NCI-H1436 (cell line): ENCODE measurements at places on chromosomes 4 and X.

DNA sequence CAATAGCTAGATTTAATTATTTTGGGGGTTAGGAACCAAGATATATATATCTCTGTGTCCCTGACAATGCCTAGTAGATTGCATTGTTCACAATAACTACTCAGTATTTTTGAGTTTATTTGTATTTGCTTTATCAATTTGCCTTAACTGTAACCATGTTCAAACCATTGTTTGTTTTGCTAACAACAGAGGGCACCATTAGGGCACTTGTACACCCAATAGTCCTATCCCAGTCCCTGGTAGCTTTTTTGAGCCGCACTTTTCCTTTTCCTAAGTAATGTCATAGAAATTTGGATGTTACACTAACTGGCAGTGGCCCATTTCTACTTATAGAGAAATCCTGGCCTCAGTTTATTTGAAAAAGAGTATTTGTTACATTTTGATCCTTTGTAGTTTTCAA lies 575 bp upstream of the KLHL5 start:
- DNase-seq, result no peak

DNA sequence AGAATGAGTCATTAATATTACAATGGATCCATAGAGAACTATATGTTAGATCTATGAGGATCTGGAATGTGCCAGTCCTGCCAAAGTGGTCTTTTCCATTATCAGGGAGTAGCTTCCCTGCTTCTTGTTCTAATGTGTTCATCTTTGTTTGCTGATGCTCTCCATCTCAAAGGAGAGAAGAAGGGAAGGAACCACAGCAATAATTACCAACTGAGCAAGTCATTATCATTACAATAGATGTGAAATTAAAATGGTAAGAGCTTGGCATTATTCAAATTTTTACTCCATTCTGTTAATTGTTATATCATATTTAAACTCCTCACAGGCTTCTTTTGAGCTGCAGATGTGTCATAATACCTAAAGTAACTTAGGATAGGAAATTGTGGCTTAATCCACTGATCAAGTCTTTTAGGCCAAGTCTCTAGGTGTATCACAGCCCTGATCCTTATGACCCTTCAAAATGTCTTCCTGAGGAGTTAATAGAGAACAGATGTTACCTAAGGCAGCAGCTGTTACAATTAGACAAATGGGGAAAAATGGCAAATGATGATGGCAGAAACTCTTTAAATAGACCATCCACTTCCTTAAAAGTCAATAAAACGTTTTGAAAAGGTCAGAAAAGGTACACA lies 1492.7 kb upstream of the IGFBP7 start:
- DNase-seq, result no peak

DNA sequence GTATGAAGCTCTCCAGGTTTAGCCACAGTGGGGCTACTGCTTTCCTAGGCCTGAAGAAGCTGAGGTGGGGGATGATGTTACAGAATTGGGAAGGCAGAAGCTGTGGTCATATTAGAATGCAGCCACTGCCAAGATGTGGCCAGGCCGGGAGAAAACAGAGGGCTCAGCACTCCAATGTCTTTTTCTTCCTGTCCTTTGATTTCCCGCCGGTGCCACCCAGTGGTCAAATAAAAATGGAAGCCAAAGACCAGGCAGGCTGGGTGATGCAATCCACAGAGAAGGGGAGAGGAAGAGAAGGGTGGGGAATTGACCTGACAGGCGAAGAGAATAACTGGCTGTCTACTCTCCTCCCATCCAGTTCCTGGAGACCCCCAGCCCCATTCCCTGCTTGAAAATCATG lies 94.9 kb upstream of the SHISA3 start:
- no peak for DNase-seq

DNA sequence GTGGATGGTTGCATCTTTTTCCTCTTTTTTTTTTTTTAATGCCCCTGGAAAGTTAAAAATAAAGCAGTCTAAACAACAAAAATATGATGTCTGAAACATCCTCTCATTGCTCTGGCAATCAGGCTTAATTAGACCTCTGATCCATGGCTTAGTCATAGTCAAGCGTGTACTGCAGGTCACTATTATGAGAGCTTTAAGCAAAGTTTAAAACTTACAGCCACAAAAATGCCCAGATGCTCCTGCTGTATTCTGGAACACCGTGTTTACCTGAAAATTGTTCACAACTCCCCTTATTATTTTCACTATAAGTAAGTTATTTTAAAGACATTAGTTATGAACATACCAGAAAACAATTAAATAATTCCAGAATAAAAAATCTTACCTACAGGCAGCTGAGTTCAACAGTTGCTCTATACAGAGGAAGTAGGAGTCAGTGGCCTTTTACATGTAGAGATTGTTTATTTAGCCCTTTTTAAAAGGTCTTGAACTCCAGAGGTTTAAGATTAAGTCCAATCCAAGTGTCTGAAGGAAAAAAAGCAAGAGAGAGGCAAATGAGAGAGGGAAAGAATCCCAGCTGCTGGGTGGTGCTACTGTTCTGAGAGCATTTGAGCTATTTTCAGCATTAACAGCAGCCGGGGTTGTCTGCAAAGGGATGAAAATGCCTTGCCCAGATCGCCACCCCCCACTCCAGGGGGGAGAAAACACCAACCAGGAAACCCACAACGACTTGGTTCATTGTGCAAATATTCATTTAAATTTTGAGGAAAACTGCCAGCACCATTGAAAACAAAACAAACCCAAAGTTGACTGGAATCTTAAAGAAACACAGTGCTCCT lies 36.9 kb downstream of the SORBS2 start:
- no peak for DNase-seq

- no peak for DNase-seq
Measured at GRCh38 chrX:66035667-66036066, 4.2 kb downstream of the VSIG4 start.

DNA sequence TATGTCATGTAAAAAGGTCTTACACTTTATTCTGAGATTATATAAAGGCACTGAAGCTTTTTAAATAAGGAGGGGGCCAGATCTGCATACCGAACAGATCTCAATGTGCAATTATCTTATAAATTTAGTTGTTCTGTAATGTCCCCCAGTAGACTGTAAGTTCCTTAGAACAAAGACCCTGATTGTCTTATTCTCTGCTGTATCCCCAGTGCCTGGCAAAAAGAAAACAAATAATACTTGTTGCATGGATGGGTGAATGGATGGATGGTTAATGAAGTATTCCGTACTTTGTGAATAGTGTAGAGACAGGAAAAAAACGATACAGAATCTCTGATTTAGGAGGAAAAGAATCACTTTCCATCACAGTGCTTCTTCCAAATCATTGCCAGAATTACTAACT lies 141.5 kb downstream of the CHM start:
- DNase-seq, result no peak

- no peak for DNase-seq
Measured at GRCh38 chr4:40059362-40059761, 2.7 kb downstream of the N4BP2 start.

- DNase-seq, result no peak
Measured at GRCh38 chr4:96955226-96955625, 1115.3 kb downstream of the PDHA2 start.

DNA sequence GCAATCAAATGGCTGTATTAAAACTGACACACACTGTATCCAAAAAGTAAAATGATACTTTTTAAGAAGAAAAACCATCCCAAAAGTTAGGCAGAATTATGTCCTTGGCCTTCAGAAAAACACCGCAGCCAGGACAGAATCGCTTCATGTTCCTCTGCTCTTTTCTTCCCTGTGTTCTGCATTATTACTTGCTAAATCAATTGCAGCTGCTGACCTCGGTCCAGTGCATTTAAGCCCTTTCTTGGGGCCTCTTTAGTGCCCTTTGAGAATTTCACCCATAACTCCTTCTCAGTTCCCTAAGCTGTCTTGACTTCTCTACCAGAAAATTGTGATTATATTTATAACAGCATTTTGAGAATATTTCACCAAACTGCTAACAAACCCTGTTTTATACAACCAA lies 696.9 kb downstream of the PCDH7 start:
- DNase-seq, result no peak

GRCh38 chrX:100083211-100083610 lies 326.9 kb downstream of the PCDH19 start:
- no peak for DNase-seq

GRCh38 chr4:82905205-82905604 lies 4.7 kb downstream of the THAP9 start:
- DNase-seq, result no peak

- no peak for DNase-seq
Measured at GRCh38 chr4:33054161-33054560, 2334.0 kb downstream of the PCDH7 start.

GRCh38 chr4:181676546-181676945 lies 566.7 kb upstream of the TENM3 start:
- DNase-seq, result no peak

GRCh38 chrX:132488180-132488705 lies 595 bp downstream of the MBNL3 start:
- no peak for DNase-seq

- DNase-seq, result no peak
Measured at GRCh38 chr4:157591245-157591644, 370.7 kb downstream of the GRIA2 start.

- no peak for DNase-seq
Measured at GRCh38 chr4:8157944-8158709, 486 bp downstream of the ABLIM2 start.

DNA sequence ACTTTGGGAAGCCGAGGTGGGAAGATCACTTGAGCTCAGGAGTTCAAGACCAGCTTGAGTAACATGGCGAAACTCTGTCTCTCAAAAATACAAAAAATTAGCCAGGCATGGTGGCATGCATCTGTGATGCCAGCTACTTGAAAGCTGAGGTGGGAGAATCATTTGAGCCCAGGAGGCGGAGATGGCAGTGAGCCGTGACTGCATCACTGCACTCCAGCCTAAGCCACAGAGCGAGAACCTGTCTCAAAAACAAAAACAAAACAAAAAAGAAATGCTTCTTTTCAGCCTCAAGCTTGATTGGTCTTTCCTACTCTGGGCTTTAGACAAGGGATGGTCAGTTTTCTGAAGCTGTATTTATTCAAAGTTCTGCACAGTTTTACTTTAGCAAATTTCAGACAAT lies 15.8 kb upstream of the DHRSX start:
- no peak for DNase-seq

DNA sequence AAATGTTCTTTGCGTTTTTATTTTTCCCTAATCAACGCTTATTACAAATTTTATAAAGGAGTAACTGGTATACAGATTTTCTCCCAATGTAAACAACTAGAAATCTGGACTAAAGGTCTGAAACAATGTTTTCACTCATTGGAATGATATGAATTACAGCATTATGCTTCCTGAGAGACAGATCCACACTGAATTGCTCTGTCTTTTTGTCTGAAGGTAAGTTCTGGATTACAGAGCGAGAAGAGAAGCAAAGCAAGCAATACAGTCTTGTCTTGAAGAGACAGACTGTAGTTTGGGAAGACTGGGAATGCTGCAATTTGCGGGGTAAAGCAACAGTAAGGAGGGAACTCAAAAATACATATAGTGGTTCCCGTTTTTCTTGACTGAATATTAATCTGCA lies 262.2 kb upstream of the PABPC4L start:
- DNase-seq, result no peak

- no peak for DNase-seq
Measured at GRCh38 chr4:155506745-155507144, 130.0 kb upstream of the MAP9 start.

DNA sequence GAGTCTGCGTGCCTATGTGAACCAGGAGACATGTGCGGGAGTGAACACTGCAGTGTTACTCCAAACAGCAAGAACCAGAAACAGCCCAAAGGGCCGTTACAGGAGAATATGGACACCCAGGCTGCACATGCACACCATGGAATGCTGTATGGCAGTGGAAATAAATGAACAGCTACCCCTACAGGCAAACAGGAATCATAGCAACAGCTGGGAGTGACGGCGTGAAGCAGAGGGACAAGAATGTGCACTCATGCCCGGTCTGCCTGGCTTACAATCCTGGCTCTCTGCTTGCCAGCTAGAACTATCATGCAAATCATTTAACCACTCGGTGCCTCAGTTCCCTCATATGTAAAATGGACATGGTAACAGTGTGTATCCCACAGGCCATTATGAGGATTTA lies 16.6 kb downstream of the GPKOW start:
- DNase-seq, result no peak

DNA sequence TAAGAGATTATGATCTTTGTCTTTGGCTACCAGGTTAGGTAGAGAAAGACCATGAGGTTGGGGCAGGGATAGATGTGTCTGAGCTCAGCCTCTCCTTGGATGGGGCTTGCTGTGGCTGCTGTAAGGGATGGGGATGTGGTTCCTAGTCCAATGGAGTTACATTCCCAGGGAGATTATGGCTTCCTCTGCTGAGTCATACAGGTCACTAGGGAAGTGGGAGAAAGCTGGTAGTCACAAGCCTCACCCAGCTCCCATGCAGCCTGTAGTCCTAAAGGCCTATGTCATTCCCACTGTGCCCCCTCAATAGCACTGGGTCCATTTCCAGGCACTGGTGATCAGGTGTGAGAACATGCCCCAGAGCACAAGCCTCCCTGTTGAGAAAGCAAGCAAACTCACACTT lies 70.6 kb upstream of the CENPE start:
- DNase-seq, result no peak

GRCh38 chr4:71559957-71560571 lies 221.2 kb downstream of the SLC4A4 start:
- no peak for DNase-seq

GRCh38 chrX:29659911-29660310 lies 555.5 kb upstream of the MAGEB2 start:
- DNase-seq, result no peak

DNA sequence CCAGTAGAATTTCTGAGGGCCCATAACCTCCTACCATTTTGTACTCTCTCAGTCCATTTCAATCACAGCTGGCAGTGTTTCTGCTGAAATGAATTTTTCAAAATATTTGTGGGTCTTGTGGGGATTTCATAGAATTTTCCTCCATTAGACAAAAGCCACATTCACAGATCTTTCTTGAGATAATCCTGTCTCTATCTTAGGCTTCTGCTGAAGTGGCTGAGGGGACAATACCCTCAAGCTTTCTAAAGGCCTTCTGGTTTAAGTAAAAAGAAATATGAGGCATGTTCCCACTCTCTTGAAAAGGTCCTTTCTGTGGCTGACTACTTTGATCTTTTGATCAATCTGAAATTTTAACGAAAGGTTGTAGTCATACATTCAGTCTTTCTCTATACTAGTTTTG lies 1930.0 kb upstream of the AGA start:
- DNase-seq, result no peak

DNA sequence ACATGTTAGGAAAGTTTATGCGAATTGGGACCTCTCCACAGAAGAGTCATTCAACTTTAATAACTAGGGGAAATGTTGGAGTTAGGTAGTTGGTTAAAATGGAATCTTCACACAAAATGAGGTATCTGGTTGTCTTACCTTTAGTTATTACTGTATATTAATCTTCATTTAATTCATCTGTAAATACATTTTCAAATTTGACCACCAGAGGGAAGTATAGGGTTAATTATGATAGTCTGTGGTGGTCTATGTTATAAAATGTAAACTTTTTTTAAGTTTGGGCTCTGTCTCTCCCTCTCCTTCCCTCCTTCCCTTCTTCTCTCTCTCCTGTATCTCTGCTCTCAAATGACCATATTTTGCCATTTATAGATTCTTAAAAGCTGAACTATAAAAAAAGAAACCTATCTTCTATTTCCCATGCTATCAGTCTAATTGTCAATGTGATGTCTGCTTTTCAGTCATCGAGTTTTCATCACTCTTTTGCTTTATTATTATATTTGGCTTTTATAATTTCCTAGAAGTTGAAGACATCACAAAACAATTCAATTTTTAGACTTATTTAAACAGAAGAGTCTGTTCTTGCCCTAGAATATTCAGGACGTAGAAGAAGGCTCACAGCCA lies 49.8 kb downstream of the TMEM144 start:
- no peak for DNase-seq

GRCh38 chrX:78071331-78071730 lies 32.7 kb upstream of the PGK1 start:
- DNase-seq, result no peak

GRCh38 chr4:1903035-1903434 lies 31.8 kb downstream of the NSD2 start:
- no peak for DNase-seq
